ENCODE measurements at places on chromosomes 5 and 9. TPM values are rescaled to one million over a fixed set of nuclear protein-coding genes. Genes with fewer than 3 reads are reported as not detected.

DNA sequence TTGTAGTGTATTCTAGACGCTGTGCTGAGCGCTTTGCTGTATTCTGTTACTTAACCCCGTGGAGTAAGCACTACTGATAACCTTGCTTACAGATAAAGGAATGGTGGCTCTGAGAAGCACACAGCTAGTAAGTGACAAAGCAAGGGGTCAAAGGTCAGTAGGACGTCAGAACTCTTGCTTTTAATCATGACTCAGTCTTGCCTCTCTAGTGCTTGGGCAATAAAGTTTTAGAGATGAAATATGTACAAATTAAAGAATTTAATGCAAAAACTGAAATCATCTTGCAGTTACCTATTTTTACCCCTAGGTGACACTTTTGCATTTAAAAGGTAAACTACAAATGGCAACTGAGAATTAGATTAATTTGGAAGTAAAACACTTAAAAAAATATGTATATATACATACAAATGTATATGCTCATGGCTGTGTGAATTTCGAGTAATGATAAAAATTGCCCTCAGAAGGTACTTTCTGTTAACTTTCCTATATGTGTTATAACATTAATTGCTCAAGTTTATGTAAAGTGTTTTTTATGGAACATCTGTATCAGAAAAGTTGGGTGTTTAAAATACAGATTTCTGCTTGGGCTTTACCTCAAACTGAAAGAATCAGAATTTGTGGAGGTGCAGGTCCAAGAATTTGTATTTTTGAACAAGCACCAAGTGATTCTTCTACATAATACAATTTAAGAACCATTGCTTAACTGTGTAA, 175.1 kb upstream of the DAB2 start:
- no peak for DNase-seq

DNA sequence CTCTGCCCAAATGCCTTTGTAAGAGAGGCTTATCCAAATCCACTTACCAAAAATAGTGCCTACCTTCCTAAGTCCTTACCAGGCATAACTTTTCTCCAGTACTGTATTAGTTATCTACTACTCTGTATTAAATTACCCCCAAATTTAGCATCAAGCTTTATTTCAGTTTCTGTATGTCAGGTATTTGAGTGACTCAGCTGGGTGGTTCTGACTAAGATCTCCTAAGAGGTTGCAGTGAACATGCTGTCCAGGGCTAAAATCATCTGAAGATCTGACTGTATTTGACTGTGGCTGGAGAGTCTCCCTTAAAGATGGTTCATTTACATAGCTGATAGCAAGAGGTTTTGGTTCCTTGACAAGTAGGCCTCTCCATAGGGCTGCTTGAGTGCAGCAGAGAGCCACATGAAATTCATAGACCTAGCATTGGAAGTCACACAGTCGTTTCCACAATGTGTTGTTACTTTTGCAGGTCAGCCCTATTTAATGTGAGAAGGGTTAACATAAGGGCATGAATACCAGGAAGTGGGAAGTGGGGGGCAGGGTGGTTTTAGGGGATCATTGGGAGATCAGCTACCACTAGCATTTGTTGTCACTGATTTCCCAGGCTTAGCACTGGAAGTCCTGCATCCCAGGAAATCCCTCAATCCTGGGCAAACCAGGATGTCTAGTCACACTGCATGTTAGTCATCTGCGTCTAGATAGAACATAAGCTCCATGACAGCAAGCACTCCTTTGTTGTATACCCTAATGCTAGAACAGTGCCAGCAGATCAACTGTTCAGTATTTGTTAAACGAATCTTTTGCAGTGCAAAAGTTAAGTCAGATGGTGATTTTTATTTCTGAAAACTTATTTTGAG, 2.0 kb upstream of the ZNF622 start:
- no peak for DNase-seq

GRCh38 chr5:39658866-39659265, 234.1 kb upstream of the DAB2 start:
- no peak for DNase-seq

DNA sequence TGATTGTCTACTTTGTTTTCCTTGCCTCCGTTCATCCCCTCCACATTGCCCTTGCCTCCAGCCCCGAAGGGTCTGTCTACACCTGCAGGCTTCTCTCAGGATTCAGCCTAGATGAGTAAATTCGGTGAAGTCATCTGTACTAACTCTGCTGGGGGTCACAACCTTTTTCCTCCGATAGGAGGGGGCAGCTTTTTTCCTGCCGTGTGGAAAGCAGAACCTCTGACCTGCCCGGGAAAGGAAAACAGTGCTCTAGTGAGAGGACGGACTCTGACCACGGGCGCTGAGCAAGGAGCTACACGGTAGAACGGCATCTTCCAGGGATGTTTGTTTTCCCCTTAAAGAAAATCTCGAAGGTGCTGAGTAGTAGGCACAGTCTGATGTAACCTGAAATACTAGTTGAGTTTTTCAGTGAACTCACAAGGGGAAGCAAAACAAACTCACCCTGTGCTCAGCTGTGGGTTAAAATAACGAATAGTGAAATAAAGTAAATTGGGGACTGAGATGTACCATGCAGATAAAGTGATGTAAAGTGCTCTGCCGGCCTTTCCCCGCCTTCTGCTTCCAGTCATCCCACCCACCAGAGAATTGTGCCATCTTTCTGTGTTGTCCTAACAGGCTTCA, 281.8 kb downstream of the AOPEP start:
- DNase-seq = no peak

- DNase-seq = no peak
These were observed 7.8 kb downstream of the HMHB1 start for GRCh38 chr5:143819716-143820115.

PCDHB10 gene
- 5.5 TPM for total RNA-seq

DNA sequence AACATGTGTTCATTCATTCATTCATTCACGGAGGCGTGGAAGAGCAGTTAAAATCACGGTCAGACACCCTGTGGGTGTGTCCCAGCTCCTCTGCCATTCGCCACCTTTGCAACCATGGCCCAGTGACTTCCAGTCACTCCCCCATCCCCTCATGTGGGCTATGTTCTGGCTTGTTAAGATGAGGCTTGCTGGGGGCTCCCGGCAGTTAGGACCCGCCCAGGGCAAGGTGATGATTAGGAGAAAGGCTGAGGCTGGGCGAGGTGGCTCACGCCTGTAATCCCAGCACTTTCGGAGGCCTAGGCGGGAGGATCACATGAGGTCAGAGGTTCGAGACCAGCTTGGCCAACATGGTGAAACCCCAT, 24.9 kb upstream of the PTGES start:
- no peak for DNase-seq

GRCh38 chr9:38333047-38333446, 59.5 kb upstream of the ALDH1B1 start:
- no peak for DNase-seq

TMC1 gene
- total RNA-seq = not detected

Measured in progenitor cell of endocrine pancreas (in vitro differentiated cells).